SK-N-MC (cell line): ENCODE measurements at places on chromosomes 1 and 21.

DNA sequence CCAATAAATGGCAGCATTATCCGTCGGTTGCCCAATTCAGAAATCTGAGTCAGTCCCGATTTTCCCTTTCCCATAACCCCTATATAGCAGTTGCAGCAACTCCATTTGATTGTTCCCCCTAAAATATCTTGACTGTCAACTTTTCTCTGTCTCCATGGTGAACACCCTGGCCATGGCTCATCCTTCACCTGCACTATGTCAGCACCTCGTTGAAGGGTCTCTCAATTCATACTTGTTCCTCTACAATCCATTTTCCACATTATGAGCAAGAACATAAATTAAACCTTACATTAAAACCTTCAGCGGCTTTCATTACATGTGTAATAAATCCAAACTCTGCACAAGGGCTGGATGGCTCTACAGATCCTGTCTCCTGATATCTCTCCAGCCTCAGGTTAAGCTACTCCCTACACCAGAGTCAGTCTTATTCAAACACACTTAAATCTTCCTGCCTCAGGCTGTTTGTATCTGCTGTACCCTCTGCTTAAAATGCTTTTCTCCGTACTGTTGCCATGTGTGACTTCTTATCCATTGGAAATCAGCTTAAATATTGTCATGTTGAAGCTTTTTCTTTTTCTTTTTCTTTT lies 87.3 kb downstream of the BACH1 start:
- DNase-seq = no peak

DNA sequence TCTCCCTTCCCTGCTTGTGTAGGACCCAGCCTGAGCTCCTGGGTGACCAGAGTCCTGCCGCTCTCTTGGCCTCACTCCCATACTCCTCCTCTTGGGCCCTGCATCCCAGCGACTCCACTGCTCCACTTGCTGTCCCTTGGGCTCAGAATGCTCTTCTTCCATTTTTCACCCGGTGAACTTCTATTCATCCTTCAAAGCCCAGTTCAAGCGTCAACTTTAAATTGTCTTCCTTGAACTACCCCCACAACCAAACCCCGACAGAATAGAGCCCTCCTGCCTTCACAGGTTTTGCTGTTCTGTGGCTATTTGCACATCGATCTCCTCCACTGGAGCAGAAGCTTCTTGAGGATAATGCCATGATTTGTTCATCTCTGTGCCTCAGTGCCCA lies 215.4 kb upstream of the EDN2 start:
- DNase-seq = no peak

DNA sequence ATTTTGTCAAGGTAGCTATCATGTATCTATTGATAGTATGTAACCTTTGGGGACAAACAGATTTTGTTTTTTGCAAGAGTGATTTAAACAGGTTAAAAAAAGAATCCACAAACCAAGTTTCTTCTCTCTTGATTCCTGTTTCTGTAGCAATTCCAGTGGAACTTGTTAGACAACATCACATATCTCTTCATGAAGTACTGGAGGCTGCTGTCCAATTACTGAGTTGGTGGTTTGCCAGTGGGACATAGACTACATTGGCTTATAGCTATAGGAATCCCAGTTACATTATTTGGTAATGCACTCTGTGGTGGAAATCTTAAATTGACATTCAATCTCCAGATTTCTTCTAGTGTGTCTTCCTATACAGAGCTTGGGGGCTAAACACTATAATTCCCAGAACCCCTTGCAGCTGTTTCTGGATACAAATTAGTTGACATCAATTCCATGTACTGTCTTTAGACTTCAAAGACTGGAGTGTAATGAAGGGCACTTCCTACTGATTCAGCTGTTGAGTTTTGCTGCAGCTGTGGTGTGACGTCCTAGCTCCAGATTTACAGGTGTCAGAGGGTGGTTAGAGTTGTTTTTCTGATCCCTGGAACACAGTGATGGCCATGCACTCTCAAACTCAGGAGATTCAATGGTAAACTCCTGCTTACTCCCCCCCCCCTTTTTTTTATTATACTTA lies 29.4 kb upstream of the GCLM start:
- DNase-seq = no peak

DNA sequence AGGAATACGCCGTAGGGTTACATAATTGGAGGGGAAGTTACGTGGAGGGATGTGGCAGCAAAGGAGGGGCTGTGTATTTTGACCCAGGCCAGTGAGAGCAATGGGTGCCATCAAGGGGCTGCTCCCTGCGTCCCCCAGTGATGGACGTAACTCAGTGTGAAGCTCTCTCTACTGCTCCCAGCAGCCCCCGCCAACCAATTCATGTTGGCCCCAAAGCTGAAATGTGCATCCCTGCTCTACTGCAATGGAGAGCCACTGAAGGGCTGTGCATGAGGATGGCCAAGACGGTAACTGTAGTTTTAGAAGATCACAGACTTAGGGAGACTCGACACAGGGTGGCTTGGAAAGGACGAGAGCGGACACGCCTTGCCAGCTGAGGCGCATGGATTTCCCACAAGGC lies 38.3 kb downstream of the PGBD5 start:
- no peak for DNase-seq

DNA sequence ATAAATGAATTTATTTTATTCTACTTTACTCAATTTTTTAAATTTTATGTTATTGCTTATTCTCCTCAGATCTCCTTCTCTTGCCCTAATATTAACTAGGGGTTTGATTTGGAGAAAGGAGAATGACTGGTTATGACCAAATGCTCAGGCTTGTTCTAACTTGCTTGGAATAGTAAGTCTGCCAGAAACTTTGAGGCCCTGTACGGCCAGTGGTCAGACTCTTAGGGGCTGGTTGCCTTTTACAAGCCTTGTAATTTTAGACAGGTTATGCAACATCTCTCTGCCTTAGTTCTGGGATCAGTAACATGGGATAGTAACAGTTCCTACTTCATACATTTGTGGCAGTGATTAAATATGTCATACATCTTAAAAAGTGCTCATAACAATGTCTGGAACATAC lies 279.5 kb downstream of the DUSP10 start:
- no peak for DNase-seq

DNA sequence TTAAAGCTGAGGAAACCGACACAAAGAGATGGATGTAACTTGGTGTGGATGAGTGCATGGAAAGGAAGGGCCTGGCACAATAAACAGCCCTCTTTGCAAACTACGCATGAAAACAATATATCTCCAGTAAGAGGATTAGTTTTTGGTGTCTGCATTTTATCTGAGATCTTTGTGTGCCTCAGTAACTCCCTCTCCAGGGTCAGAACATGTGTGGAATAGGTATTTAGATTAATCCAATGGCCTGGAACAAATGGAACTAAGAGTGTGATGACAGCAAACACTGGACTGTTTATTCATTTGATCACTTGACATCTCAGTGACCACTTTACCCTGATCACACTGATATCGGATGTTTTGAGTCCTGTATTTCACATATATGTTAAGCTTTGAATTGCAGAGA lies 45.3 kb downstream of the AKNAD1 start:
- DNase-seq = no peak

- no peak for DNase-seq
Observed at GRCh38 chr1:196866974-196867373, 20.9 kb upstream of the CFHR4 start.
